ENCODE measurements at places on chromosomes 2 and 18.

DNA sequence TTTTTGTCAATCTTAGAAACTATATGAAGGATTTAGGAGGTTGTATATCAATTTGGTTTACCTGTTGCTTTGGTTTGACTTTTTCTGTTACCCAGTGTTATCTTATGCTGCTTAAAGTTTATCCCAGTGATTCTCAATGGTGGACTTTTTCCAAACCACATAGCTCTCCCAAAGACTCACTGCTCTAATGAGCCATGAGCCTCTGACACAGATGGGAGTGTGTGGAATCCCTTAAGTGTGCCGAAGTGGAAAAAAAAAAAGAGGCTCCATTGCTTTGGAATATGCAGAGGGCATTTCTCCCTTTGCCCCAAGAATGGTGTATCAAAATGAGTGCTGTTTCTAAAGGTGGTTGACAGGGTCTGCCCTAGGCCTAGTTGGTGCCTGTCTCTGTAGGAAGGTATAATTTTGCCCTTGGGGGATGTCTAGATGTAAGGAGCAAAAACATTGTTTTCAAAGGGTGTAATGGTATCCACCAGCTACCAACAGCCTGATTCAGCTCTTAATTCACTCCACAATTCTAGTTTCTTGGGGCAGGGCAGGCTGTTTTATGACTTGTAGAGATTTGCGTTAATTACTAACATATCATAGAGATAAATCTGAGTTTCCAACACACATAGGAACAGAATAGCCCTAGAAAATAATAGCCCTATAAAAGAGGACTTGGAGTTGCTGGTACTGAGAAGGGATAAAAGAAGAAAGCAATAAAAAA, 64.3 kb upstream of the CYP26B1 start:
- no peak for DNase-seq

GRCh38 chr2:227115761-227116160, 48.2 kb downstream of the COL4A4 start:
- no peak for DNase-seq

DNA sequence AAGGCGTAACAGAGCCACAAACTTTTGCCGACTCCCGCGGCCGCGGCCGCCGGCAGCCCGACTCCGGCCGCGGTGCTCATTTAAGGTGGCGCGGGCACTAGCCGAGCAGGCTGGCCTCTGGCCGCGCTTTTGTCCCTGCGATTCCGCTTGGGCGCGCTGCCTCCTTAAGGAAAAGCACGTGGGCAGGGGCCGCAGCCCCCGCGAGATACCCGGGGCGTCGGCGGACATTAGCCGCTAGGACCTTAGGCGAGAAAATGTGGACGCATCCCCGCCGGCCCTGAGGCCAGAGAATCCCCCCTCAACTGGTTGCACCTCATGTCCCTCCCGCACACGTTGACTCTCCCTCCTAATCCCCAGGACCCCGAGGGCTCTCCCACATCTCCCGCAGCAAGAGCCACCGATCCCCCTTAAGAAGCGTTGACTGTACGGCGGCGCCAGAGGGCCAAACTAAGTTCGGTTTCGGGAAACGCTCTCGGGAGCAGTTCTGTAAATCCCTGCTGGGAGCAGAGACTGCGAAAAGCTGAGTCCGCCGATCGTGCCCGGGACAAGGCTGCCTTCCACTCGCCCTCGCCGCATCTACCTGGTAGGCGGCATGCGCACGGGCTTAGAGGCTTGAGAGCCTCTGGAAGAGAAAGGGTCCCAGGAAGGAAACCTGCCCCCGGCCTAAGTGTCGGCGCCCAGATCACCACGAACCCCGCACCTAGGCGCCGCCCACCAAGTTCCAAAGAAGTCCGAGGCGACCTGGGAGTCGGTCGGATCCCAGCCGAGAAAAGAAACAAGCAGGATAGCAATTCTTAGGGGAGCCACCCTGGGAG, 1.8 kb upstream of the SATB2 start:
- peak; percentile 28 for DNase-seq

GRCh38 chr18:36075862-36076587, 8.7 kb upstream of the RPRD1A start:
- no peak for DNase-seq

GRCh38 chr2:221096706-221097567, 475.2 kb downstream of the EPHA4 start:
- no peak for DNase-seq

- DNase-seq: peak; percentile 38
These were observed 682 bp downstream of the DUSP2 start for GRCh38 chr2:96144481-96145035.

GRCh38 chr2:166067229-166067628, 60.6 kb downstream of the SCN1A start:
- DNase-seq: no peak

DNA sequence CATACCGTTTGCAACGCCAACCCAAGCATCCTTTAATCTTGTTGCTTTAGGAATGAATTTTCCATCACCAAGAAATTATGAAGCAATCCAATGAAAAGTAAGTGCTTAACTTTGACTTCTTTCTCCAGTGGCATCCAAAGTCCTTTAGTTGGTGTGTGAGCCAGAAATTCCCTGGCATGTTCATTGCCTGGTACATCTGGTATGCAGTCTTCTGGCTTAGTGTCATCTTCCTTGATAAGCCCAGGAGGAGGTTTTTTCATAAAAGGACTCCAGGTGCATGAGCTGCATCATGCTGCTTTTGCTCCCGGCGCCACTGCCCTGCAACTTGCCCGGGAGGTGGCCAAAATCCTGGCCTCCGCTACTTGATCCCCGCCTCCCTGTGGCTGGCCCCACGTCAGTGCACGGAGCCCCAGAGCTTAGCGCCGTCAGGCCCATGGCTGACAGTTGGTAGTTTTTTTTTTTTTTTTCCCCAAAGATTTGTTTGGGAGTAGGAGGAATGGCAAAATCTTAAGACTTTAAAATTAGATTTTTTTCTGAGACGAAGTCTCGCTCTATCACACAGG, 58.7 kb downstream of the PUM2 start:
- DNase-seq: no peak

GRCh38 chr2:100130595-100131391, 11.6 kb downstream of the AFF3 start:
- no peak for DNase-seq

DNA sequence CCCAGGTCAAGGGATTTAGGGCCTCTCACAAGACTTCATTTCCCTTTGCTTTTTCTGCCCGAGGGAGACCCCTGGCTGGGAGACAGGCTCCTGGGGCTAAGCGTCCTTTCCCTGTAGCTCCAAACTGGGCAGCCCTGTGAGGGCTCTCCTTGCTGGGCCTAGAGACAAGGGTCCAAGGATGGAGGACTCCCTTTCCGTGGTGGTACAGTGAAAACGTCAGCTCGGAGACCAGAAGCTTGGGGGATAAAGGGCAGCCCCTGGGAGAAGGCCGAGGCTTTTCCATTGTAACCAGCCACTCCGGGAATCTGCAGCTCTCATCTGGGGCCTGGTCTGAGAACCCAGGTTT, 2.3 kb downstream of the SIX2 start:
- no peak for DNase-seq

DNA sequence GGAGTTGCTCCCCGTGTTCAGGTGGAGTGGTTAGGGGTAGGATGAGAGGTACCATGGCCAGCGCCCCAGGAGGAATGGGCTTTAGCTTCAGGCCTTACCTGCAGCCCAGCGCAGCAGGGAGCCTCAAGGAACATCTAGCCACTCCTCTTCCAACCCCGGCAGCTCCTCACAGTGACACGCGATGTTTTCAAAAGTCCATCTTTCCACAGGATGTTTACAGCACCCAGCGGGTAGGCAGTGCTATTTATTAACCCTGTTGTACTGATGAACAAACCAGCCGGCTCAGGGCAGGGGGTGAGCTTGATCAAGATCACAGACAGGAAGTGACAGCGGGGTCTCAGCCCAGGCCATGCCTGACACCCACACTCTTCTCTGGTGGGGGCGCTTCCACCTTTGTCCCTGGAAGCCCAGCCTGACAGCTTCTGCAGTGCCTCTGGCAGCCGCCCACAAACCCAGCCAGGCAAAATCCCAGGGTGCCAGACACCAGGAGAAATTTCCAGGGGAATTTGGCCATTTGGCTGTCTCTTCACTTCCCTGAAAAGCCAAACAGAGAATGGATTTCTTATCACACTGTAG, 18.4 kb upstream of the PRLH start:
- DNase-seq: no peak

- no peak for DNase-seq
These were observed 3.3 kb upstream of the C18orf32 start for GRCh38 chr18:49490246-49490762.

DNA sequence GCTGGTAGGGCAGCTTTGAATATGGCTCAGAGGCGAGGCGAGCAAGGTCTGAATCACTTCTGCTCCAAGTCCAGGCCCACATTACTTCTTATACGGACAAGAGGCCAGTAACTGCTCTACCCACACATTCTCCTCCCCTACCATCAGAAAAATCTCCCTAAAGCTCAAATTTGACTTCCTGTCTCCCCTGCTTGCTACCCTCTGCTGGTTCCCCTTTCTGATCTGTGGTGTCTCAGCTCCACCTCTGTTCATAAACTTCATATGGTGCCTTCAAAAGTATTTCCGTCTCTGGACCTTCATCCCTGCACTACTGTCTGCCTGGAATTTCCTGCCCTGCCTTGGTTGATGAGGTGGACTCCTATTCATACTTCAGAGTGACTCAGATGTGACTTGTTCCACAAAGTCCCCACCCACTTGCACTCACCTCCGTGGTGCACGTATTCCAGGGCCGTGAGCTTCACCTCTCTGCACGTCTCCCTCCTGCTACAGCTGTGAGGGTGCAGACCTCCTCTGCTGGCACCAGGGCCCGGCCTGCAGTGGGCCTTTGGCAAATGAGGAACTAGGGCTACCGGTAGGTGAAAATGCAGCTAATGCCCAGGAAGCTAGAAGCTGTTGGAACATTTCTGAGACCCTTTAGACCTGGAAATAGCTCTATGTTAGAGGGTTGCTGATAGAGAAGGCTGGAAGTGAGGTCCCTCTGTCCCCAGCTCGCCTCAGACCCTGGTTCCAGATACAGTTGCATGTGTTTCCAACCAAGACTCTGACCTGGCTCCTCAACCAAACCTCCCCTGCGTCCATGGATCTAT, 24.6 kb upstream of the KCMF1 start:
- peak; percentile 32 for DNase-seq

DNA sequence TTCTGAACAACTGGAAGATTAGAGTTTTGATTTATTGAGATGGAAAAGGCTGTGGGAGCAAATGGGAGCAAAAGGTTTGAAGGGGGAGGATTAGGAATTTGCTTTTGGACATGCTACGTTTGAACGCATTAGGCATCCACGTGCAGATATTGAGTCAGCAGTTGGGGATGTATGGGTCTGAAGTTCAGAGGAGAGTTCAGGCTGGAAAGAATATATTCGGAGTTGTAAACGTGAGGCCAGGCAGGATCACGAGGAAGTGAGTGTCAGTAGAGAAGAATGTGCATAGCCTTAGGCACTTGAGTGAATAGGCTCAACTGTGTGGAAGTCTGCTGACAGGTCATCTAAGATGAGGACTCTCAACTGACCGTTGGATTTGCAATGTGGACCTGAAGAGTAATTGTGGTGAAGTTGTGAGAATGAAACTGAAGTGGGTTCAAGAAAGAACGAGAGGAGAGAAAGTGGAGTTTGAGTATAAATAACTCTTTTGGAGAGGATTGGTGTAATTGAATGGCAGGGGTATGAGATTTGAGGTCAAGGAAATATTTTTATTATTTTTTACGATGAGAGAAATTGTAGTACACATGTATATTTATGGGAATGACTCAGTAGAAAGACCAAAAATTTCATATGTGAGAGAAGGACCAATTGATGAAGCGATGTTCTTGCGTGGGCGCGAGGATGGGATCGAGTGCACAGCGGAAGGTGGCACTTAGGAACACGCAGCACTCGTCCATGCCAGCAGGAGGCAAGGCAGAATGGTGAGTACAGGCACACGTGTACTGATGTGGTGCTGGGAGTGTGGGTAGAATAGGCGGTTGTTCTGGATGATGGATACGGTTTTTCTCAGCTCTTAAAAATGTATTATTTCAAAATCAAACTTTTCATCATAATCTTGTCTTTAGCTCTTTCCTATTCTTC, 40.5 kb upstream of the POLE4 start:
- DNase-seq: no peak

GRCh38 chr2:65153515-65153914, 23.6 kb upstream of the RAB1A start:
- DNase-seq: no peak

GRCh38 chr18:63994783-63995399, 25.0 kb downstream of the SERPINB8 start:
- DNase-seq: peak; percentile 12

- DNase-seq: no peak
These were observed 54.8 kb upstream of the ZC3H15 start for GRCh38 chr2:186431306-186431705.

DNA sequence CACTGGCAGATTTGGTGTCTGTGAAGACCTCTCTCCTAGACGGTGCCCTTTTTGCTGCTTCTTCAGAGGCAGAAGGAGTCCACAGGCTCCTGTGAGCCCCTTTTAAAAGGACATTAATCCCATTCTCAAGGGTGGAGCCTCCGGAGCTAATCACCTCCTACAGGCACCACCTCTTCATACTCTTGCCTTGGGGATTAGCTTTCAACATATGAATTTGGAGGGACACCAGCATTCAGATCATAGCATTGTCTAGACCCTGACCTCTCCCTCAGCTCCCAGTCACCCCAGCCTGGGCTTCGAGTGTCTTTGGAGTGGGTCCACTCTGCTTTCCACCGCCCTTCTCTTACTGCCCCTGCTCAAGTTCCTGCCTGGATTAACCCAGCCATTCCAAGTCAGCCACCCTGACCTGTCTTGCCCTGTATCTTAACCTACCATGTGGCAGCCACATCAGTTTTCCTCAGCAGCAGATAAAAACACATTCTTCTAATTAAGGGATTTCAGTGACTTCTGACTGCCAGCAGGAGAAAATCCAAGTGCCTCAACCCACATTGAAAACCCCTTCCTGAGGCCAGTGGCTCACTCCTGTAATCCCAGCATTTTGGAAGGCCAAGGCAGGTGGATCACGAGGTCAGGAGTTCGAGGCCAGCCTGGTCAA, 6.1 kb upstream of the NCL start:
- no peak for DNase-seq

DNA sequence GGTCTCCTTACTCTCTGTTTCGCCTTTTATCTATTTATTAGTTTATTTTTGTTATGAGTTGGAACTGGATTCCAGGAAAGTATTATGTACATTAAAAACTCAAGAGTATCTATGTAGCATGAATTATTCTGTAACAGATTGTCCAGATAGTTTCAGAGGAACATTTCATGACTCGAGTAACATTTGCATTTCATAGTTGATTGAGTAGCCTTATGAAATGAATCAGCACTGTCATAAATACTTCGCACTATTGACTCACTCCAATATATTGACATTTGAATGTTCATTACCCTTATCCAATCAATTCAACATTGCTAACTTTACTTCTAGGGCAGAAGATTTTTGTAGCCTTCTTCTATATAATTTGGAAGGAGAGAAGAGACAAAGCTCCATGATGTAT, 11.3 kb upstream of the VRK2 start:
- DNase-seq: no peak

GRCh38 chr2:42267530-42267929, 93.5 kb downstream of the COX7A2L start:
- DNase-seq: no peak

DNA sequence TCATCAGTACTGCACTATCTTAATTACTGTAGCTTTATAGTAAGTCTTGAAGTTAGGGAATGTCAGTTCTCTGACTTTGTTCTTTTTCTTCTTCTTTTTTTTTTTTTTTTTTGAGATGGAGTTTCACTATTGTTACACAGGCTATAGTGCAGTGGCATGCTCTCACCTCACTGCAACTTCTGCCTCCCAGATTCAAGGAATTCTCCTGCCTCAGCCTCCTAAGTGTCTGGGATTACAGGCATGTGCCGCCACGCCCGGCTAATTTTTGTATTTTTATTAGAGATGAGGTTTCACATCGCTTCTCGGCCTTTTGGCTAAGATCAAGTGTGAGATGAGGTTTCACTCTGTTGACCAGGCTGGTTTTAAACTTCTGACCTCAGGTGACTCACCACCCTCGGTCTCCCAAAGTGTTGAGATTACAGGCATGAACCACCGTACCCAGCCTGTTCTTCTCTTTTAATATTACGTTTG, 41.9 kb upstream of the TANC1 start:
- DNase-seq: no peak

All from activated gamma-delta T cell treated with Interleukin-2 at 50 U/mL for 16 hours (primary cell).